ENCODE measurements at places on chromosomes 13 and 19. TPM values are rescaled to one million over a fixed set of nuclear protein-coding genes. Genes with fewer than 3 reads are reported as not detected.
A peak's percentile ranks its signal among the peaks of the same experiment; 100 is the strongest.

GRCh38 chr19:32624410-32624809, 43.4 kb downstream of the PDCD5 start:
- peak; percentile 8 for DNase-seq

DNA sequence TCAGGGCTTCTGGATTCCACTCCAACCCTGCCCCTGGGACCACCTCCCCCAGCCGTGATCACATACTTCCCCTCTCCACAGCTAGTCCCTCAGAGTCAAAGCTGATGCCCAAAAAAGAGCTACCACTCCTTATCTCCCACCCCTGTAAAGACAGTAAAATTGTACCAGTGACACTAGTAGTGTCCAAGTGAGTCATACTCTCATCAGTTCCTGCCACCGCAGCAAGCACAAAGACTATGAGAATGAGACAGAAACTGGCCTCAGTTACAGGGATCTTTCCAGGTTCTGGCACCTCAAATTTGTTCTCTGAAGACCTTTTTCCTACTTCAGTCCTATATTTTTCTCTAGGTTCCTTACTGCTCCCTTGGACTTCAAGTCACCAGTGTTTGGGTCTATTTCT, 144.2 kb downstream of the SPRY2 start:
- no peak for DNase-seq

DNA sequence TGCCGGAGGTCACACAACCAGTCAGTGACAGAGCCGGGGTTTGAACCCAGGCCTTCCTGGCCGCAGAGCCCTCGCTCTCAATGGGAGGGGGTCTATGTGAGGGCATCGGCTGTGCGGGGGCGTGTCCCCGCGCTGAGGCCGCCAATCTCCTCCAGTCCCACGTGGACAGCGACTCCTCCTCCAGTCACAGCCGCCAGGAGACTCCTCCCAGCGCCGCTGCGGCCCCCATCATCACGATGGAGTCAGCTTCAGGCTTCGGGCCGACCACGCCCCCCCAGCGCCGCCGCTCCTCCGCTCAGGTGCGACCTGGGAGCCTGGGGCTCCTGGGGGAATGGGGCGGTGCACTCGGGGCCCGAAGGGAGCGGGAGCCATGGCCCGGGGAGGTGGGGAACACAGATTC, 6.0 kb downstream of the SPRED3 start:
- DNase-seq = peak; percentile 32

DNA sequence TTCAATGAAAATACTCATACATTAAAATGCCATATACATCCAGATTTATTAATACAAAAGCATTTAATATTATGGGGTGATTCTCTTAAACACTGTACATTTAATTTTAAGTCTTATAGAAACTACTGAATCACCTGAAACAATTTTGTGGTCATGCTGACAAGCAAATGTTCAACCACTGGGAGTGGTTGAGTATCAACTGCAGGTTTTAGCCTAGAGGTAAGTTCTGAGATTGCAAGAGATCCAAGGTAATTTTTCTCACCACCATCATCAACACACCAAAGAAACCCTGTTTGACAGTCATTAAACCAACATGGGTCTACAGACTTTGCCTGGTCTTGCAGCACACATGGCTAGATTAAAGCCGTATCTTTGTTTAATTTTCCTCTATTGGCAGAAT, 196.3 kb downstream of the LHFPL6 start:
- DNase-seq = no peak

- DNase-seq = no peak
These were observed 30.4 kb upstream of the TIMM44 start for GRCh38 chr19:7973883-7974282.

GRCh38 chr13:40875583-40875982, 86.2 kb downstream of the SLC25A15 start:
- no peak for DNase-seq

DNA sequence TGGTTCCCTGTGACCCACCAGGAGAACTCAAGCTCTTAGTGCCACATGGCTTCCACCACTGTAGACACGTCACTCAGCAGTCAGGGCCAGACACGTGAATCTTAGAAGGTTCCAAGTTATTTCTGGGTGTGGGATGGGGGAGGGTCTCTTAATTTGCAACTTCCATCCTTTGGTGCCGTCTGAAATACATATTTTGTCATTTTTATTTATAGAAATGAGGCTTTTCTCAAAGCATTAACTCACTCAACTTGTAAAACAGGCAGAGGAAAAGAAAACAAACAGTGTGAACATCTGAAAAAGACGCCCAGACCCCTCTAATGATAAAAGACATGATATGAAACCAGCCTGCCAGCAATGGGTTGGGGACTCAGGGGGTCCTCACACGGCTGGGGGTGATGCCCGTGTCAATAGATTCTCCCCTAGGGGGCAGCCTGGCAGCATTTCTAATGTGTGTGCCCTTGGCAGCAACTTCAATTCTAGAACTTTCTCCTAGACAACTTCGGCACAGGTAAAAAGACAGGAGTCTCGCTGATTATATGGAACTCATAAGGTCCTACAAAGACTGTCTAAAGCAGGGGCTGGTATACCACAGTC, 15.4 kb downstream of the PIP5K1C start:
- no peak for DNase-seq

GRCh38 chr13:100349594-100349993, 239.0 kb downstream of the GGACT start:
- DNase-seq = no peak

DNA sequence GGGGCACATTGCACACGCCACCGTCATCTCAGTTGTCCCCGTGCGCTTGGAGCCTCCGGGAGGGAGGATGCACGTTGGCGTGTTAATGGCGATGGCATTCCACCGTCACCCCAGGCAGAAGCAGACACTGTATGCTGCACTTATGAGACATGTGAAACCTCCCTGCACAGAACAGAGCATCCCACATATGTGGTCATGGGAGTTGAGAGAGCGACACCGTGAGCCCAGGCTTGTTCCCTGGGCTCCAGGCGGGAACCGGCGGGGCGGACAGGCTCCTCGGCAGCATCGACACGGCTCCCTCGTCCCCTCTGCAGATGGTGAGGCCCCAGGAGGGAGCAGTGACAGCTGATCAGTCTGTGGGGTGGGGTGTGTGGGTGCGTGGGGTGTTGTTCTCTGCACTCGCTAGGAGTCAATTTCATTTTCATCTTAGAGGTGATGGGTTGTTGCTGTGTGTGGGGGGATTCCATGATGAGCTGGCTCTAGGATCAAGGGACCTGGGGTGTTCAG, 40.4 kb downstream of the CRTC1 start:
- DNase-seq = no peak

DNA sequence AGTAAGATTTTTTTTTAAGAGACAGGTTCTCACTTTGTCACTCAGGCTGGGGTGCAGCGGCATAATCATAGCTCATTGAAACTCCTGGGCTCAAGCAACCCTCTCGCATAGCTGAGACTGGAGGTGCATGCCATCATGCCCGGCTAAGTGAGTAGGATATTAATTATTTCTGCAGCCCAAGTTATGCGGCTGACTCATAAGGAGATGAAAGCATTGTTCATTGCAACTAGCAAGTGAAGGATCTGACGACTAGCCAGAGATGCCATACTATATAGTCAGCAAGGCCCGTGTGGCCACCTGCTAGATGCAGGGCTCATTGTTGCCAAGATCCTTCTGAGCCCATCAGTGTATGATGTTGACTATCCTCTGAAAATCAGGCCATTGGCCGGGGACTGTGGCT, 45.2 kb downstream of the ABCC4 start:
- peak; percentile 74 for DNase-seq

DNA sequence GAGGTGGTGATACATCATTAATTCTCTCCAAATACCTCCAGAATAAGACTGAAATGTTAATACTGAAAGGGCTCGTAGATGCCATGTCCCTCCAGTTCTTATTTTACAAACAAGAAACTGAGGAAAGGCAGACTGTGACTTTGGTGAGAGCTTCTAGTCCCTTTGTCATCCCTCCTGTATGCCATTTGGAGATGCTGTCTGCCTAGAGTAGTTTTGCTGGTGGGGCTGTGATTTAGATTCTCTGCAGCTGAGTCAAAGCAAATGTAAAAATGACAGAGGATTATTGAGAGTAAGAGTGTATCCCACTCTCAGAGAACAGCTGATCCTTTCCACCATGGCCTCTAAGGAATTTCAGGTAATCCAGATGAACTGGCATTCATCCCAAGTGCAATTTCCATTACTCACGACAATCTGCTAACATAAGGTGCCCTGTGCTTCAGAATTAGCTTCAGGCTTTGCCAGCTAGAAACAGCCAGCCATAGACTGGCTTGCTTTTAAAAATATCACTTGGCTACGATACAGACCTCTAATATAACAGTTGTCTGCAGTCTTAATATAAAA, 16.8 kb downstream of the PABPC3 start:
- DNase-seq = no peak

GRCh38 chr19:48964205-48965039, 687 bp upstream of the FTL start:
- peak; percentile 72 for DNase-seq

GRCh38 chr19:28614634-28615545, 598.1 kb downstream of the UQCRFS1 start:
- DNase-seq = no peak

The POMP gene
- total RNA-seq = 108 TPM

The RNF113B gene
- total RNA-seq = not detected

The SWSAP1 gene
- 1.3 TPM for total RNA-seq

The ZNF568 gene
- 8.7 TPM for total RNA-seq

The STOML3 gene
- not detected for total RNA-seq

The DCLK1 gene
- total RNA-seq = 0.86 TPM

The IL4I1 gene
- 0.64 TPM for total RNA-seq

The ZNF558 gene
- 11.7 TPM for total RNA-seq

All from fibroblast of villous mesenchyme (primary cell).